ENCODE measurements at places on chromosomes 3 and 15.

- DNase-seq = no peak
Observed at GRCh38 chr15:40755812-40756208, 756 bp upstream of the RMDN3 start.

GRCh38 chr3:162684260-162684659 lies 1187.7 kb downstream of the OTOL1 start:
- DNase-seq = no peak

DNA sequence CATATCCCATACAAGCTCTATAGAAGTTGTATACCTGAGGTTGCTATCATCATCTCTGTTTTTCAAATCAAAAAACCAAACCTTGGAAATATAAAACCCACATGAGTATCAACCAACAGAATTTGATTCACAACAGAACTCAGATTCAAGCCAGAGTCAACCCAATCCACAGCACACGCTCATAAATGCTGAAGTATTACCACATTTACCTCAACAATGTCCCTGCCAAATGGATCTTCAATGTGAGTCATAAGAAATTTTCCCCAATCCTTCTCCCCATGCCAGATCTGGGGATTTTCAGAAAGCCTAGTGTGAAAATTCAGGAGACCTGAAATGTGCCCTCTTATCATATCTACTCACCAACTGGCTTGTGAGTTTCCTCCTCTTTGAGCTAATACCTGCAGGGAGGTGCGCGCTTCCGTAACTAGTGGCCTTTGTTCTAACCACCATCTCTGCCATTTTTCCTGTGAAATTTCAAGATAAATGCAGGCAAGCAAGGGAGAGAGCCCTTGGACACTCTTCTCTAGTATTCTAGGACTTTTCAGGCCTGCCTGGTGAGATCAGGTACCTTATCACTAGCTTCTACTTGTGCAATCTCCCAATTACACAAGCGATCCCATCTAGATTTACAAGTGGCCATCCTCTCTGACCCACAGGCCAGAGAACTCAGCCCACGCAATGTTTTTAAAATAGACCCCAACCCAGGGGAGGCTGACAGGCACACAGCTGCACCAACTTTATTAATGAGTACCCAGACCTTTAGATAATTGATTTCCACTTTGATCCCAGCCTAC lies 1076.9 kb upstream of the CFAP20DC start:
- DNase-seq = no peak

GRCh38 chr3:66592927-66593625 lies 92.3 kb upstream of the LRIG1 start:
- DNase-seq = no peak

DNA sequence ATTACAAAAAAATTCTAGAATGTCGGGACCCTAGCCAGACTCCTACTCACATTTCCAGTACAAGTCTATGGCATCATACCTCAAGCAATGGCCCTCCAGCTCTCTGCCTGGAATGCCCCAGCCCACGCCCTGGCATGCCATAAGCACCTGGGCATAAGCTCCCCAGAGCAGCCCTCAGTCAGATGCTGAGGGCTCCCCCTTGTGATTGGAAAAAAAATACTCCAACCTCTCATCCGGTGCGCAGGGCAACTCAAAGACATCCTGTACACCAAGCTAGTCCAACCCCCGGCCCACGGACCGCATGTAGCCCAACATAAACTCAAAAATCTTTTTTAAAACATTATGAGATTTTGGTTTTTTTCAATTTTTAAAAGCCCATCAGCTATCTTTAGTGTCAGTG lies 115.4 kb downstream of the NEK10 start:
- no peak for DNase-seq

- no peak for DNase-seq
Observed at GRCh38 chr3:120420928-120421551, 29.8 kb downstream of the FSTL1 start.

DNA sequence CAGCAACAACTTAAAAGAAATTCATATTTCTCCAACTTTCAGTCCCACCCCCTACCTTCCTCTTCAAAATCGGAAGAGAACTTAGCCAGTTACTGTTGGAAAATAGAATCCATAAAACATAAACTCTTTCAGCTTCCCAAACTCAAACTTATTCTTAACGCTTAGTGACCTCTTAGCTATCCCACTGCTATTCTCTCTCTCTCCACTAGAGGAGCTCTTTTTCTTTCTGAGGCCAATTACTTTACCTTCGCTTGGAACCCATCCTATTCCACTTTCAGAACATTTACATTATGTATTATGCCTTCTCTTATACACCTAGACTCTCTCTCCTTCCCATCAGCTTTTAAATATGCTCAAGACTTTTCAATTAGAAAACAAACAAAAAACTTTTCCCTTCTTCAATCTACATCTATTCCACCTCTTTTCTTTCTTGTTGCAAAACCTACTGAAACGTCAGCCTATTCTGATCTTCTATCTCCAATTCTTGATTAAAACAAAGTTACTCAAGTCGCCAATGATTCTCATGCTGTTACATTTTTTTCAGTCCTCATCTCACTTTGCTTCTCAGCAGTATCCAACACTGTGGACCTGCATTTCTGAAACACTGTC lies 13.4 kb upstream of the GHSR start:
- no peak for DNase-seq

DNA sequence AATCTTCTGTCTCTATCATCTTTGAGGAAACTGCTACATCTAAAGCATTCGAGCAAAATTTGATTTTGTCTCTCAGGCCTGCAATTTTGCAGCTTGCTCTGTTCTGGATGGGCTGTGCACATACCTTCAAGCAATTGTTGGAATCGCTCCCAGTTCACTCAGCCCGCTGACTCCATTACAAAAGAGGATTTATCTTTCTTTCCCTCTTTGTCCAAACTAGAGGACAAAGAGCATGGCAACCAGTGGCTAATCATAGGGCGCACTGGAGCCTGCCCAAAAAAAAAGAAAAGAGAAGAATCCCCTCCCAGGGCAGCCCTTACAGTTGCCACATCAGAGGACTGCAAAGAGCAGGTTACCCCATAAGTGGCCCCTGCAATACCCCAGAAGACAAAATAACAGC lies 49.0 kb upstream of the DUT start:
- no peak for DNase-seq

- DNase-seq = no peak
Observed at GRCh38 chr3:16013568-16013967, 160.9 kb upstream of the GALNT15 start.

GRCh38 chr15:64522226-64522823 lies 61.9 kb downstream of the ZNF609 start:
- no peak for DNase-seq

DNA sequence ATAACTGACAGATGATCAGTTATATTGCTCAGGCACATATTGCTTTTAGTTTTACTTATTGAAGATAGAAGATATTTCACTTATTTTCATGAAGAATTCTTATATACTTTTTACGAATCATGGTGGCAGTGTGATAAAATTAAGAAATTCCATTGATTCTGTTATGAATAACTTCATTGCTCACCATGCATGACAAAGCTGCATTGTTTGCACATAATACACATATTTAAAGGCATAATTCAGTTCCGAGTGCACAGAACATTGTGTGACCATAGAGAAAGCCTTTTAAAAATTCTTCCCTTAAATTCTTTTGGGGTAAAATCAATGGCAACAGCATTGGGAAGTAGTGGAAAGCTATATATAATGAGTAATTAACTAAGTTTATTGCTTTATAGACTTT lies 82.5 kb upstream of the NAALADL2 start:
- DNase-seq = no peak

DNA sequence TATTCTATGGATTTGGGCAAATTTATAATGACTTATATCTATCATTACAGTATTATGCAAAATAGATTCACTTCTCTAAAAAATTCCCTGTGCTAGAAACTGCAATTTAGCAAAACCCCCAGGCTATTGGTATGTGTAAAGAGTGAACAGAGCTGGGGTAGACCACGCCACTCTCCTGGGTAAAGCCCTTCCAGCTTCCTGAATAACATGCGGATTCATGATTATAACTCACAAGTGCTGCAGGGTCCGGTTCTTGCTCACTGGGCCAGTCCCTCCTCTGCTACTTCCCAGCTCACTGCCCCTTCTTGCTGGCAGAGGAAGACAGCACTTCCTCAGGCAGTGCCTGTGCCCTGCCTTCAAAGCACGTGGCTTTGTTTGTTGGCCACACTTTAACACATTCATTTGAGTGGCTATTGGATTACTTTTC lies 4.1 kb downstream of the CD80 start:
- DNase-seq = no peak

DNA sequence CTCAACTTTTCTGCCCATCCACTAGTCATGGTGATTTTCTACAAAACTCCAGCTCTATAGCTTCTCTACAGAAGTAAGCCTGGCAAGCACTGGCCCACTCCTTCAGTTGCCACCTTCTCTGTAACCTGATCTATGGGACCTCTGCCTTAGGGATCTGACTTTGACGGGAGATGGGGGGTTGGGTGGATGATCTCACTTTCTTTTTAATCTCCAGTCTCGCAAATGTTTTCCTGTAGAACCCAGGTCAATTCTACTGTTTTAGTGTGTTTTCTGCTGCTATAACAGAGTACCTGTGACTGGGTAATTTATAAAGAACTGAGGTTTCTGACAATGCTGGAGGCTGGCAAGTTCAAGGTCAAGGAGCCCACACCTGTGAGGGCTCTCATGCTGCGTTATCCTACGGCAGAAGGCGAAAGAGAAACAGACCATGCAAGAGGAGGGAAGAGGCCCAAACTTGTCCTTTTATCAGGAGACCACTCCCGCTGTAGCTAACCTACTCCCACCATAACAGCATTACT lies 189.9 kb upstream of the THRB start:
- no peak for DNase-seq

DNA sequence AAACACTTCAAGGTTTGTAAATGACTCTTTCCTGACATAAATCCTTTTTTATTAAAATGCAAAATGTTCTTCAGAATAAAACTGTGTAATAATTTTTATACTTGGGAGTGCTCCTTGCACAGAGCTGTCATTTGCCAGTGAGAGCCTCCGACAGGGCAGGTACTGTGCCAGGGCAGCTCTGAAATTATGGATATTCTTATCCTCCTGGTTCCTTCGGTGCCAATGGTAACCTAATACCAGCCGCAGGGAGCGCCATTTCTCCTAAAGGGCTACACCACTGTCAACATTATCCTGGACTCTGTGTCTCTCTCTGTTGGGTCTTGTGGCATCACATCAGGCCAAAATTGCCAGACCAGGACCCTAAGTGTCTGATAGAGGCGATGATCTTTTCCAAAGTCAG lies 33.0 kb downstream of the CHDH start:
- DNase-seq = no peak

GRCh38 chr3:162491952-162492351 lies 995.3 kb downstream of the OTOL1 start:
- no peak for DNase-seq

- DNase-seq = no peak
Observed at GRCh38 chr3:104796556-104796955, 570.2 kb upstream of the ALCAM start.

DNA sequence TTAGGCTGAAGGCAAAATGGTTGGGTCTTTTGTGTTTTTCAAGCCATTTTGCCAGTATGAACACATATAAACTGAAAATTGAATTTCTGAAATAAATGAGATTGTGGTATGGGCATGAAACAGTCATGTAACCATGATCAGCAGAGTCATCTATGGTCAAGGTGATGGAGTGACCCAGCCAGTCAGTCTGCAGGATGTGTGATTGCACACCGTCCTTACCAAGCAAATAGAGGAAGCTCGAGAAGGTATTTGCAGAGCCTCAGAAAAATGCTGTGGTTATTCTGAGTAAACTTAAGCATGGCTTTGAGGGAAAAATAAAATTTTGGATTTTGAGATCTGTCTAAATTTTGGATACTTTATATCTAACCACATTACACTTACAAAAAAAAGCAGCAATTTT lies 95.9 kb upstream of the RNF7 start:
- no peak for DNase-seq

DNA sequence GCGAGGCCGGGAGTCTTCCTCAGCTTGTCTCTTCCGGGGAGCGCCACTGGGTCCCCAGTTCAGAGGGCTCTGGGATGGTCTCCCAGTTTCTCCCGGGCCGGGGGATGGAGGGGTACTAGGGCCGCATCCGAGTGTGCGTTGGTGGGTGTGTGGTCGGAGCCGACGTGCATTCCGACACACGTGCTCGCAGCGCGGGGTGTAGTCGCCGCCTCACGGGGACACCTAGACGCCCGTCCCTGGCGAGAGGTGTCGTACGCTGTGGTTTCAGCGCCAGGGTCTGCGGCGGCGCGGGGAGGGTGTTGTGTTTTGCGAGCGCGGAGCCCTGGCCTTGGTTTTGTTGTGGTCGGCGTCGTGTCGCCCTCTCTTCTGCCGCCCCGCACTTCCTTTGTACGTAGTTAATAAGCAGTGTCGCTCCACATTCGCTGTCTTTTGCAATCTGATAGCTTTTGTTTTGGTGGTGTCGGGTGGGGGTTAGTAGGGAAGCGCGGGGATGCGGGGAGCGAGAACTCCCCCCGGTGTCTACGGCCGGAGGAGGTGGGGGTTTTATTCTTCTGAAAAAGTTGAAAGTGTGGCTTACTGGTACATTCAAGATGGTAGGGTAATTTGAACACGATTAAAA lies 2.2 kb downstream of the IGF1R start:
- no peak for DNase-seq

DNA sequence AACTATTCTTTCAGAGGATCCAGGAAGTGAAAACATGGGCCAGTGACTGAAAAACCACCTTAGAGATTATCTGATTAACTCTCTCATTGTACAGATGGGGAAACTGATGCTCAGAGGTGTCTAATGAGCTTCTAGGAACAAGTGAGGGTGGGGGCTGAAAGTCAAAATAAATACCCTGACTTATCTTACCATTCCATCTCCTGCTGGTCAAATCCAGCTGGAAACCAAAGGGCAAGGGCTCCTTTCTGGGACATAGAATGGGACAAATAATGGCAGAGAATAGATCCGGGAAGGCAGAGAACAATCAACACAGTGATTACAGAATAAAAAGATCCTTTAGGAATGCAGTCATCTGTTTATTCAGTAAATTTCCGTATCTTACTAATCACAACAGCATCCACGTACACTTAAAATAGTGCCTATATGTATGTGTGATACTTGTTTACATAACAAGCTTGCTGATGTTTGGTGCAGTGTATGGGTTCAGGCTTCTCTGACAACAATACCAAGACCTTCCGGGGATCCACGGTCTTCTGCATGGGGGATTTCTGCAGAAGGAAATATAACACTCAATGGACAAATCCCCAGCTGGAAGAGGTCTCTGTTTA lies 173.2 kb downstream of the THSD4 start:
- no peak for DNase-seq

GRCh38 chr15:50973605-50974004 lies 65.1 kb downstream of the AP4E1 start:
- no peak for DNase-seq

DNA sequence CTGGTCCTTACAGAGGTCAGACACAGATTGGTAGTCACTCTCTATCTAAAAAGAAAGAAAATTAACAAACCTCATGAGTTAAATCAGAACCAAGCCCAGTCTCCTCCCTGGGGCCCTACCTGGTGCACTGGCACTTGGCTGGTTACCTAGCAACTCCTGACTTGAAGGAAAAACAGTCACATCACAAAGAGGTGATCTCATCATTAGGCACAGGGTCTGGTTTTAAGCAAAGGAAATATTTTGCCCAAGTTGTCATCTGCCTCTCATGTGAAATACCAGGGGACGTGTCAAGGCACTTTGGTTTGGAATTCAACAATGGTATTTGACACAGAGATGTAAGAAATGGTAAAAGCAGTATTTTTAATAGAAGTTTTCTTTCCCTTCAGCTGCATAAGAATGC lies 47.7 kb upstream of the FMN1 start:
- DNase-seq = no peak

Data from NCI-H1092 (cell line).